ENCODE measurements at places on chromosomes 11 and 22. TPM values are rescaled to one million over a fixed set of nuclear protein-coding genes. Genes with fewer than 3 reads are reported as not detected.

Gene EIF4ENIF1
- 21.7 TPM for total RNA-seq

Gene TESMIN
- total RNA-seq, result 0.46 TPM

Gene KREMEN1
- 49.9 TPM for total RNA-seq

Gene SDF2L1
- 20.4 TPM for total RNA-seq

DNA sequence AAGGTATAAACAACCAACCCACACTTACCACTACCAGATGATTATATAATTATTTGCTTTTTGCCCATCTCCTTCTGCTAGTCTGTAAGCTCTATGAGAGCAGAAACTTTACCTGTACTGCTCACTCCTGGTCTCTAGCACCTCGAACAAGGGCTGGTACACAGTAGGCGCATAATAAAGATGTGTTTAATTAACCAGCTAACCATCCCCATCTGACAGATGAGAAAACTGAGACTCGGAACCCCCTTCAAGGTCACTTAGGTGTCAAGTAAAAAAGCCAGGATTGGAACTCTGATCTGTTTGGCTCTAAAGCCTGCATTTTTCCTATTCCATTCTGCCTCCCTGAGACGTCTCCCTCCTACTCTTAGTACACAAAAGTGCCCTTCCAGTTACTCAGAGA is 370.3 kb downstream of the TENM4 start:
- DNase-seq, result no peak

DNA sequence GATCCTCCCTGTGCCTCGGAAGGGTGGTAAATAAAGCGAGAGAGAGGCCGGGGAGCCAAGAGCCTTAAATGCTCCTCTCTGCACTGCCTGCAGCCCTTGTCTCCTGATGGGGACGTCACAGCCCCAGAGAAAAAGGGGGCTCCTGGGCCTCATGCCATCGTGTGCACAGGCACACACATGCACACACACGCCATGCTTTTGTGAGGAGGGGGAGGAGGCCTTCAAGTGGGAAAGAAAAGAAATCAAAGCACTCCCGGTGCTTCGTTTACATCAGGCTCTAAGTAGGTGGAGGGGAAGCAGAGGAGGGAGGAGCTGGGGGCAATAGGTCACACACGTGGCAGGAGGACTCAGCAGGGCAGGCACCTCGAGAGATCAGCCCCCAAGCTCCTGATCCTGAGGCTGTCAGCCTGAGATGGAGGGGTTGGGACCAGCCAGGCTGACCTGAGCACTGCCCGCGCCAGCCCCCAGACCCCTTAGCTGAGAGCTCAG is 68.2 kb upstream of the NECTIN1 start:
- DNase-seq, result no peak

DNA sequence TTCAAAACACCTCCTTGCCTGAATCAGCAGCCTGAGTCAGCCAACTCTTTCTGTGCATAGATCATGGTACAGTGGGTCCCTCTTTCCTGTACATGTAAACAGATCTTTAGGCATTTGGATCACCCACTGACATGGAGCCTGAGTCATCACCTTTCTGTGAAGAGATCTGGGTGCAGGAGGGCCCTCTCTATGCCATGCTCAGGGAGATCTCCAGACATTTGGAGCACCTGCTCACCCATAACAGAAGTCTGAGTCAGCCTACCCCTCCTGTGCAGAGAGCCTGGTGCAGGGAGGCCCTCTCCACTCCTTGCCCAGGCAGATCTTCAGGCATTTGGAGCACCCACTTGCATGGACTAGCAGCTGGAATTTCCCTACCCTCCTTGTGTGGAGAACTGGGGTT is 56.2 kb upstream of the GLYAT start:
- no peak for DNase-seq

DNA sequence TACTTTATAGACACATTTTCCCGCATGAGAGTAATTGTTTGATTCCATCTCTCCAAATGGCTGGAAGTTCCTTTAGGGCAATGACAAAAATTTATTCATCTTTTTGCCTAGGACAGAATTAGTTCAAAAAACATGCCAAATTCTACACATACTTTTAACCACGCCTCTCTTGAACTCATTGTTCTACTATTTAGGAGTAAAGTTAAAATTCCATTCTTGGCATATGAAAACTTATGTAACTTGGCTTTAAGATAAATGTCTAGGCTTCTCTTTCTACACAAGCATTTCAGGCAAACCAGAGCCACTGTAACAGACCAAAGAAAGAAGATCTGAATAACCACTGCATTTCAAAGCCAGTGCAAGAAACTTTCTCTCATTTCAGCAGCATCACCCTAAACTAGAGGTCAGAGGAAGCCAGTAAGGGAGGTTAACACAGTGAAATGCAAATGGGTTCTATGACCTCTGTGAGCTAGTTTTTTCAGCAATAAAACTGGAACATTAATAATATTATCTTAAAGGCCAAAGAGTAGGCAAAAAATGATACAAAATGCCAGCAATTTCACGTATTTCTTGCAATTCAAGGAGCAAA is 73.0 kb downstream of the RSF1 start:
- no peak for DNase-seq

DNA sequence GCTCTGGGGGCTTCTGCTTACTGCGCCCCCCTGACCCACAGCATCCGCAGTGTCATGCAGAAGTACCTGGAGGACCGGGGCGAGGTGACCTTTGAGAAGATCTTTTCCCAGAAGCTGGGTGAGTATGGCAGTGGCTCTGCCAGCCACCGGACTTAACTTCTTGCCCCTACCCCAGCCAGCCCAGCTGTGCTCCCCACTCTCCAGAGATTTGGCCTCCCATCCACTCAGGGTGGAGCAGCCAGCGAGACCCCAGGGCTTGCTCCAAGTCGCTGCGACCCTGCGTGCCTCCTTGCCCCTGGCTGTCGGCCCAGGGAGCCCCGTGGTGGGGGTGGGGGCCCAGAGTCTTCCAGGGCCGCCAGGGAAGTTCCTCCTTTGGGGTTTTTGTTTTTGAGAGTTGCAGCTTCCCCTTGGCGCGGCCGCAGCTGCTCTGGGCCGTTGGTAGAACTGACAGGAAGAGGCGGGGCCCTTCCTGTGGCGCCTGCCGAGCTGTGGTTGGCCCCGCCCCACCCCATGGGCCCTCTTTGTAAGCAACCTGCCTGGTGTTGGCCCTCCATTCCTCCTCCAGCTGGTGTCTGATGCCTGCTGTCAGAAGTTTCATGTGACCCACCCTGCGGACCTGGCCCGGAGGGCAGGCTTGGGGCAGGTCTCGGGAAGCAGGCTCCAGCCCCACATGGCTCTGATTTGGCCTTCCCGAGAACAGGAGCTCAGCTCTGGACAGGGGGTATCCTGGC is 11.1 kb downstream of the GRK2 start:
- peak; percentile 96 for DNase-seq

- DNase-seq, result no peak
Observed at GRCh38 chr11:76152741-76153570, 53.3 kb downstream of the WNT11 start.

DNA sequence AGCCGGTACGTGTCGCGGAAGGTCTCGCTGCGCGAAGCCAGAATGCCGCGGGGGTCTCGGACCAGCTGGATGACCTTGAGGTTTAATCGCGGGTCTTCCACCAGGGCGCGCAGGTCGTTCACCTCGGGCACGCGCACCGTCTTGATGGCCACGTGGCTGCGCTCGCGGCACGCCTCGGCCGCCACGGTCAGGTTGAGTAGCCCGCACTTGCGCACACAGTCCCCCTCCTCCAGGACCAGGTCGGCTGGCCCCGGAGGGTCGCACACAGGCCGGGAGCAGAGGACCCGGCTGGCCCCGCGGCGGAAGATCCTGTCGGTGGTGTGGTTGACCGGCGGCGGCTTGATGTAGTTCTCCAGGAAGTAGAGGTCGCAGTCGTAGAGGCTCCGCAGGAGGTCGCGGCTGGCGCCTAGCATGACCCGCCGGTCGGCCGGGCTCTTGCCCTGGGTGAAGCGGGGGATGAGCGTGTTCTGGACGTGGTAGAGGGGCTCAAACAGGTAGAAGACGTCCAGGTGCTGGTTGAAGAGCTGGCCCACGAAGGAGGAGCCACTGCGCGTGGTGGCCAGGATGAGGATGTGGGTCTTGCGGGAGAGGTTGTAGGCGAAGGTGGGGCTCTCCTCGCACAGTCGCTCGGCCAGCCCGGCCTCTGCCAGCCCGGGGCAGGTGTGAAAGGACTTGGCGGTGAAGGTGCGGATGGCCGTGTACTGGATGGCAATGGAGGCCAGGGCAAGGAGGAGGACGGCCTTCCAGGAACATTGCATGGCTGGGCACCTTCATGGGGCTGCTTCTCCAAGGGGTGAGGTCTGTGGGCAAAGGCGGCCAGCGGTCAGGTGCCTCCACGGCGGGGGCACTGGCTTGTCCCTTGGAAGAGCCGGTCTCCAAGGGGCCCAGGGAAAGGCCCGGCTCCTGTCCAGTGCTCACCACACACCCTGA is 15.0 kb downstream of the CHST1 start:
- DNase-seq, result no peak

- peak; percentile 17 for DNase-seq
Observed at GRCh38 chr22:49545606-49546005, 282.1 kb downstream of the BRD1 start.

- no peak for DNase-seq
Observed at GRCh38 chr11:68925611-68926010, 21.9 kb downstream of the IGHMBP2 start.

DNA sequence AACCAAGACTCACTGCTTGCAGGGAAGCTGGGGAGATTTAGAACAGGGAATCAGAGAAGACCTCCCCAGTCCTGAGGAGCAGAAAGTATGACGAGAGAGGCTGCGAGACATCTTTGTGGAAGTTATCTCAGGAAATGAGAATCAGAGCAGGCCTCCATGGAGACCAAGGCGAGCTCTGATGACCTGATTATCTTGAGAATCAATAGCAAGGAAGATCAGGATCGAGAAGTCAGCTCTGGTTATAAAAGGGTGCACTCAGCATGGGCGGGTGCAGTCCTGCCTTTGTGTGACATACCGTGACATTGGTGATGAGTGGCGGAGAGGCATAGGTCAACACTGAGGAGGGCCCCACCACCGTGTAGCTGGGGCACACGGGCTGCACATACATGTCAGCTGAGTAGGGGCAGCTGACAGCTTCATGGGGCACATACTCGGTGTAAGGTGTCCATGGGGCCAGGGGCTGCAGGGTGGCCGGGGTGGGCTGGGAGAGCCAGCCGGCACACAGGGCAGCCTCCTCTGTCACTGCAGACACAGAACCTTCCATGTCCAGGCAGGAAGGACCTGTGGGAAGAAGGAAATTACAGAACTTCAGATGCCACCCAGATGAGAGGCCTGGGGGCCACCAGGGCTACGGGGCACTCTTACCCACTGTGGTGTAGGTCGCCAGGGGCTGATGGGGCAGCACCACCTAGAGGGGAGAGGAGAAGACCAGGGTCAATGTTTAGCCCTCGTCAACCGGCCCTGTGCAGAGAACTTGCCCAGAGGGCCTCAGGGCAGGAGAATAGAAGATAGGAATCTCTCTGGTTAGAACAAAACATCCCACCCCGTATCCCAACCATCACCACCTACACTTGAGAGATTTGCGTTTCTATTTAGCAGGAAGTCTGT is 21.7 kb downstream of the POU2AF1 start:
- DNase-seq, result no peak

GRCh38 chr11:13111813-13112130 is 102.7 kb downstream of the RASSF10 start:
- DNase-seq, result no peak

DNA sequence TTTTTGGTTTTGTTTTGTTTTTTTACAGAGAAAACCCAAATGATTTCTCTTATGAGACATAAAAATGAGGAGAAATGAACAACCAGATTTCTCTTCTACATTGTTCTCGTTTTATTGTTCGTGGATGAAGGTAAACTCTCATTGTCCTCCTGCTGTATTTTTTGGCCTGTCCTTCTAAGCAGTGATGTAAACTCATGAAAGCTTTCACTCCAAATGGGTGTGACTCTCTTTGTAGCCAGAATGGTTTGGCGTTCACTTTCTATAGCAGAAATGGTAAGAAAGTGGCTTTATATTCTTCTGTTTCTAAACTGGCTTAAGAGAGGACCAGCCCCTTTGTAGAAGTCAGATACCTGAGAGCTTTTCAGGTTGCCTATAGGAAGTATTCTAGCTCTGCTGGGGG is 15.5 kb upstream of the BMAL1 start:
- DNase-seq, result no peak

- no peak for DNase-seq
Observed at GRCh38 chr11:38438091-38438490, 1840.1 kb upstream of the RAG2 start.

DNA sequence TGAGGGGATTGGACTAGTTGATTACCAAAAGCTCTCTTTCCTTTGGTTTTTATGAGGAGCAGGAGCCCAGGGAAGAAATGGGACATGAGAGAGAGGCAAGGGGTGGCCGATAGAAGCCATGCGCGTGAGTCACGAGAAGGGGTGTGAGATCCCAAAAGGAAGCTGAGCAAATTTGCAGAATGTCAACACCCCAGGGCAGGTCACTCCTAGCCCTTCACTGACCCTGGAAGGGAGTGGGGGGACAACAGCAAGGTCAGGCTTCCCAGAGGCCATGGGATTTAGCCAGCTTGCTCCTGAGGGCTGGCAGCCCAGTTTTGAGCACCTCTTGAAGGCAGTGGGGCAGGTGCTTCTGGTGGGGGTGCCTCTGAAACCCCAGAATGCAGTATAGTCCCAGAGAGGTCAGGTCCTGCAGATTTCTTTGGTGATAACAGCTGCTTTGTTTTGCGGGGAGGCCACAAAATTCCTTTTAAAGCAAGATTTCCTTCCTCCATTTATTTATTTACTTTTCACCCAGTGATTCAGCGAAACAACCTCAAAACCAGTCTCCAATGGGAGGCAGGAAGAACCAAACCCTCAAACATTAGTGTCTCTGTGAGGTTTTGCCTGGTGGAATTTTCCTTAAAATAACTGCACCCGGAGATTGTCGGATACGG is 40.1 kb upstream of the TIMP3 start:
- DNase-seq, result no peak

DNA sequence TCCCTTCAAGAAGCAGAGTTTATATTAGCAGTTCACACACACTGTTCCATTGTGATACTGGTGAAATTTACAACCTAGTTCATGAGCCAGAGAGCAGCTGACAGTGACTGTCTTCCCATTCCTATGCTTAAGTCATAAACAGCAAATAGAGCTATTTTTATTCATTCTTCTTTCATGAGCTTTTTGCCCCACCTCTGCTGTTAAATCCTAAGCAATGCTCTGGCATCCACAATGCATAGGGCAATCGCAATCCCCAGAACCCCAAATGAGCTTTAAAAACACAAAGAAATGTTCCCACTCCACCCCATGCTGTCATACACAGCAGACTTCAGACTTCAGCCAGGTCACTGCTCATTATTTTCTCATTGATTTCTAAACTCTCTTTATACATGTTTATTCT is 307.5 kb downstream of the ETS1 start:
- no peak for DNase-seq

All from Right ventricle myocardium superior (tissue), 1 donor.